ENCODE measurements at places on chromosomes 12 and 14.

DNA sequence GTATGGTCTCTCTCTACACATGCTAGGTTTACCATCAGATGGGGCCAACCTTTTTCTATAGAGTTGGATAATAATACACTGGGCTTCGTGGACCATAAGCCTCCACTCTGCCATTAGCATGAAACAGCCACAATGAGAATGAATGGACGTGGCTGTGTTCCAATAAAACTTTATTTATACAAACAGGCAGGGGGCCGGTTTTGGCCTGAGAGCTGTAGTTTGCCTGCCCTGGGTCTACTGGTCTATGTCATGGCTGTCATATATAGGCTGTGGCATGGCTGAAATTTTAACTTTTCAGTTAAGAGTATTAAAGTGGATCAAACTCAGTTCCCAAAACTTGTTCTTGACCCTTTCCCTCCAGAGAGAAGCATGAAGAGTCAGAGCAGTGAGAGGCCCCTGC lies 120.3 kb upstream of the MYL2 start:
- DNase-seq = no peak

DNA sequence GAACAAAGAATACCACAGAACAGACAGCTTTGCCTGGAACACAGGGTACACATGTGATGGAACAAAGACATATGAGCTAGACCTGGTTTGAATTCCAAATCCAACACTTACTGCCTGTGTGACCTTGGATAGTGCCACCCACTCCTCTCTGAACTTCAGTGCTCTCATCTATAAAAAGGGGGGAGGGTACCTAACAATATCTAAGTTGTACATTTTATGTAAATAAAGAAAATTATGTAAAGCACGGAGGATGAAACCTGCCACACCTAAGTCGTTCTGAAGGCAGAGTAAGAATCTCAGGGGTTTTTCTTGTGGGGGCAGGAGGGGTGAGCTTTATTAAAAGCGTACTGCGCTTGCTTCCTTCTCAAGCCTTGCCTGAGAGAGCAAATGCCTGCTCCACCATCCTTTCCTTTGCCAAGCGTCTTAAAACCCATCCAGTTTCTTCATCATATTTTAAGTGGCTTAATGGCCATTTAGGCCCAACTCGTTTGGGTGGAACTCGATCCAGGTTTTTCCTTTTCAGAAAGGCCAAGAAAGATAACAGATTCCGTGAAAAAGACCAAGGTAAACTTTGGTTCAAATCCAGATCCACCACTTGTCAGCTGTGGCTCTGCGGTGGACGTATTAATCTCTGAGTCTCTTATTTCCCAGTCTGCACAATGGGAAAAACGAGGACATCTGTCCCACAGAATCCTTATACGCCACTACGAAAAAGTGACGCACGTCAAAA lies 946 bp downstream of the DDX24 start:
- no peak for DNase-seq

GRCh38 chr12:22248571-22249115 lies 85.9 kb downstream of the ST8SIA1 start:
- no peak for DNase-seq

DNA sequence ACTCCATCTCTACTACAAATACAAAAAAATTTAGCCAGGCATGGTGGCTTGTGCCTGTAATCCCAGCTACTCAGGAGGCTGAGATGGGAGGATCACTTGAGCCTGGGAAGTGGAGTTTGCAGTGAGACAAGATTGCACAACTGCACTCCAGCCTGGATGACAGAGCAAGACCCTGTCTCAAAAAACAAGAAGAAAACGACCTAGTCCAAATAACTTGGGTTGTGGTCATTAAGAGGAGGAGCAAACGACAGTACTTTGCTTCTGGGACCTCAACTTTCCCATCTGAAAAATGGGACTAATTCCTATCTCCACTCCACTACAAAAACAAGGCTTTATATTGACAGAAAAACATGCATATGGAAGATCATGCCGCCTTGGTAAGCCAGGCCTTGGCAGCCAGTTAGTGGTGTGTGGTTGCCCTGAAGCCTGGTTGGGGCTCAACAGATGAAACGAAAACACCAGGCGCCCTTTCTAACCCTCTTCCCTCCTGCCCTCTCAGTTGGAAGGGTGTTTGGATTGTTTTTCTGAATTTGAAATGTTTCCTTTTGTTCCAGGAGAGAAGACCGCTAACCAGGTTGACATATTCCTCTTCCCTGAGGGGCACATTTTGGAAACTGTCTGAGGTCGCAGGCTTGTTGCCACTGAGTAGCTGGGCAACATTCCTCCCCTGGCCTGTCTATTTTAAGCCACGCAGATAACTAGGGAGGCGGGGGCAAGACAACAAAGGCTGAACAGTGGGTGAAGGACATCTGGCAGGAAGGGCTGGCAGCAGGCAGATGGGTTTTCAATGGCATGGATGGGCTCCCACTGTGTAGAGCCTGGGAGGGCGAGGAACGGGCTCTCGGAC lies 13.7 kb upstream of the VPS37B start:
- DNase-seq = no peak

GRCh38 chr12:124582108-124582424 lies 14.7 kb upstream of the NCOR2 start:
- no peak for DNase-seq

DNA sequence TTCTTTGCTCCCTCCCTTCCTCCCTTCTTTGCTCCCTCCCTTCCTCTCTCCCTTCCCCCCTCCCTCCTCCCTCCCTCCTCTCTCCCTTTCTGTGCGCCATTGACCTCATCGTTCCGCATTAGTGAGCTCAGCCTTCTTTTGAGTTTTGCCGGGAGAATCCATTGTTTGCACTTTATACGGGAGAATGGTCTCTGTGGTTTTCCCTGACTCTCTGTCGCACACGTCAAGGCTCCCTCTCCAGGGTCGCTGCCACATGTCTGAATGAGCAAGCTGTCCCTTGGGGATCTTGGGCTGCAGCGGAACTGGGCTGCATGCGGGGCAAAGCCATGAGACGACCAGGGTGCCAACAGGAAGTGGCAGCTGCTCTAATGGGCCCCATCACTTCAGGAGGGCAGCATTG lies 118.5 kb downstream of the GLT1D1 start:
- no peak for DNase-seq

DNA sequence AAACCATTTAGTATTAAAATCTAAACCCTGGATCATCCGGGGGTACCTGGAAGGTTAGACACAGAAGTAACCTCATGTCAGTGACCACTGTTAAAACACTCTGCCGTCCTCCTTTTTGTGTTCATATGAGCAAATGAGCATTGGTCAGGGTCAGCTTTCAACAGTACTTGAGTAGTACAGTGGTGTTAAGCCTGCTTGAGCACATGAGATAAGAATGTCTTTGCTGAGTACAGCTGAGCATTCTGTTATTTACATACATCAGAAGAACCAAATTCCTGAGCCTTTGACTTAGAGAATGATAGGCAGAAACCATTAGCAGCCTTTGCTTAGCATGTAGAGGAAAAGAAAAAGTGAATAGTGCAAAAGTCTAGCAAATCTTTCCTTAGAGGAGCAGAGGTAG lies 38.6 kb upstream of the LRTM2 start:
- DNase-seq = no peak

- no peak for DNase-seq
Measured at GRCh38 chr12:10247436-10248058, 34.9 kb downstream of the GABARAPL1 start.

- no peak for DNase-seq
Measured at GRCh38 chr14:41289025-41289424, 317.7 kb upstream of the LRFN5 start.

DNA sequence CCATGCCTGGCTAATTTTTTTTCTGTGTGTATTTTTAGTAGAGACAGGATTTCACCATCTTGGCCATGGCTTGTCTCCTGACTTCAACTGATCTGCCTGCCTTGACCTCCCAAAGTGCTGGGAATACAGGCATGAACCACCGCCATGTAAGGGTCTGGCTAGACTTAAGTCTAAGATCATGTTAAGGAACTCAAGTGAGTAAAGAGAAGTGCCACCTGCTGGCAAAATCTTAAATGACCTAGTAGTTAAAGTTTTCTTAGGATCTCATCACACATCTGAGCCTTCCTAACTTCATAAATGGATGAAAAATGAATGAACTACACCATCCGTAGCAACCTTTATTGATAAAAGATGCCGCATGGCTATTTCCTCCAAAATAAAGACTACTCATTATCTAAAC lies 1.7 kb upstream of the C12orf56 start:
- no peak for DNase-seq

- DNase-seq = no peak
Measured at GRCh38 chr14:95348395-95349080, 28.8 kb upstream of the CLMN start.

DNA sequence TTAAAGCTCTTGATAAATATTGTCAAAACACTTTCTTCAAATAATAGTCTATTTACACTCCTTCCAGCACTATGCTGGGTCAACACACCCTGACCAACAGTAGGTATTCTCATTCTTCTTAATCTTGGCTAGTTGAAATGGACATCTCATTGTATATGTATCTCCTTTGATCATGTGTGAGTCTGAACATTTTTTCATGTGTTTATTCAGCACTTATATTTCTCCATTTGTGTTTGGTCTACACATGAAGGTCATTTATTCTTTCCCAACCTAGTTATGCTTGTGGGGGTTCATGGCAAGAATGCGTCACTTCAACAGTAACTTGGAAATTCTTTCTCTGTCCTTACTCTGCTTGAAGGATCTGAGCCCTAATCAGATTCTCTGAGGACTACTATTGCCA lies 133.1 kb upstream of the ARID2 start:
- no peak for DNase-seq

DNA sequence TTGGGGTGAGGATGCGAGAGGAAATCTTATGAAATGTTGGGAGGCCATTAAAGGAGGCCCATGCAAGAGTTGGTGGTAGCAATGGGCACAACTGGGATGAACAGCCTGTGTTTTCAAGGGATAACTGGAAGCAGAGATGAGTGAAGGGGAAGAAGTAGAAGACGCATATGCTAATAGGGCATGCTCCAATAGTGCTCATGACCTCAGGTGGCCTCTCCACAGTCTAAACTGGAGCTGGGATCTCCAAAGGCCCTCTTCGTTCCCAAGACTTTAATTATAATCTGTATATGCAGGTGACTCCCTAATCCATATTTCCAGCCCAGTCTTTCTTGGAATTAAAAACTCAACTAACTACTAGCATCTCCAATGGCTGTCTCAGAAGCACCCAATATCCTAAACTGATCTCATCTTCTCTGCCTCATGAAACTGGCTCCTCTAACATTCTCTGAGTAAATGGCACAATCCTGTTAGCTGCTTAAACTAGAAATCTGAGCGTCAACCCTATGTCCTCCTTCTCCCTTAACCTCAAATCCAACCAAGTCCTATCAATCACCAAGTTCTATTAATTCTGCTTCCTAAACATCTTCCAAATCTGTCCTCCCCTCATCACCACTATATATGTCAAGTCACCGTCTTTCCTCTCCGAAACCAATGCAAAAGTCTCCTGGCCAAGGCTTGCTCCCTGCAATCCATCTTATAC lies 2.8 kb upstream of the AJUBA start:
- no peak for DNase-seq

GRCh38 chr12:89733579-89734201 lies 25.1 kb upstream of the ATP2B1 start:
- no peak for DNase-seq

DNA sequence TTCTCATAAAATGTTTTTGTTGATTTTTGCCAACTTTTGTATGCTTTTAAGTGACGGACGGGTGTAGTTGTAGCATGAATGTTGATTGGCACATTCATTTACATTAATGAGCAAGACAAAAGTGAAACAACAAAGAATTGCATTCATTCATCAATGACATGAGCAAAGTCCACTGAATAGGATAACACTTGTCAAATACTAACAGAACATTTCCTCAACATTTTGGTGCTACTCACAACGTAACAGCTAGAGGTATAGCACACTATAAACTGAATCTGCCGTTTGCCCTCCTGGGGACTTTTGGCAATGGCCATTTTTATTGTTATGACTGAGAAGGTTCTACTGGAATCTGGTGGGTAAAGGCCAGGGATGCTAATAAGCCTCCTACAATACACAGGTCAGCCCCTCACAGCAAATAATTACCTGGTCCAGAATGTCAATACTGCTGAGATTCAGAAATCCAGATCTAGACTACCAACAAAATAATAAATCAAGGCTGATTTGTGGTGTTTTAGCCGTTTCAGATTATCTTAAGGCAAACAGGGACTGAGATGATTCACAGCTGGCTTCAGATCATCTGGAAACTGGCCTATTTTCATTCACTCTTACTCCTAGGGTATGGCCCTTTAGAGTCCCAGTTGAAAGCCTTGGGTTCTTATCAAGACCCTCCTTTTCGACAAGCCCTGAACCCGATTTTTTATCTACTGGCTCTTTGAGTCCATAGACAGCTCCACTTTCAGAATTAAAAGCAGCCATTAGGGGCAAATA lies 22.5 kb upstream of the CDKN3 start:
- DNase-seq = no peak

DNA sequence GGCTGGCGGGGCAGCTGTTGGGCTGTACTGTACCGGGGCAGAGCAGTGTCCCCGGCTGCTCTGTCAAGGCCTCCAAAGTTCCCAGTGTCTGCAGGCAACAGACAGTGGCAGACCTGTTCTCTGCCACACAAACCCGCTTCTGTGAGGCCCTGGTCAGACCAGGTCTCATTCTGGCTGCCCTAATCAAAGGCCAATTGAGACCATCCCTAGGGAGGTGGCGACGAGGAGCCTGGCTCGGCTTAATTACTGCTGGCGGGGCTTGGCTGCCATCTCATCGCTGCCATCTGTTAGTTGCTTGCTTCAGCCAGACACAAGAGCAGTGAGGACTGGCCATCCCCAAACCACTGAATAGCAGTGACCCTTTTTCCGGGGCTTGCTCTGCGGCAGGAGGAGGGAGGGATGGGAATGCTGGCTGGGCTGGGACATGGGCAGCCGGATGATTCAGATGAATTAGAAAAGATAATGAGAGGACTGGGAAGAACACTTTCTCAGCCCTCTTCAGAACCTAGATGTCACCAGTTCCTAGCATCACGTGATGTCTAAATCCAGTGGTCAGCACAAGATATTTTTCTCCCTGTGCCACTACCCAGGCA lies 24.5 kb downstream of the ERG28 start:
- DNase-seq = no peak

DNA sequence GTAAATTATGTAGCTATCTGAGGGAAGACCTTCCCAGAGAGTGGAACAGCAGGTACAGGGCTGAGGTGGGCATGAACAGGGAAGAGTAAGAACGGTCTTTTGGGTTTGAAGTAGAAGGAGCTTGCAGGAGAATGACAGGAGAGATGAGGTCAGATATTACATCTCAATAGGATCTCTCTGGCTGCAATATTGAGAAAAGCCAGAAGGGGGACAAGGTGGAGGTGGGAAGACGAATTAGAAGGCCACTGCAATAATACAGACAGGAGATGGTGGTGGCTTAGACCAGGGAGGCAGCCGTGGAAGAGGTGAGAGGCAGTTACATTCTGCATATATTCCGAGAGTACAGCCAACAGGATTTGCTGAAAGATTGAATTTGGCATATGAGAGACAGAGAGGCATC lies 310.2 kb downstream of the APAF1 start:
- no peak for DNase-seq

GRCh38 chr12:62562846-62563245 lies 96.2 kb downstream of the MON2 start:
- no peak for DNase-seq

DNA sequence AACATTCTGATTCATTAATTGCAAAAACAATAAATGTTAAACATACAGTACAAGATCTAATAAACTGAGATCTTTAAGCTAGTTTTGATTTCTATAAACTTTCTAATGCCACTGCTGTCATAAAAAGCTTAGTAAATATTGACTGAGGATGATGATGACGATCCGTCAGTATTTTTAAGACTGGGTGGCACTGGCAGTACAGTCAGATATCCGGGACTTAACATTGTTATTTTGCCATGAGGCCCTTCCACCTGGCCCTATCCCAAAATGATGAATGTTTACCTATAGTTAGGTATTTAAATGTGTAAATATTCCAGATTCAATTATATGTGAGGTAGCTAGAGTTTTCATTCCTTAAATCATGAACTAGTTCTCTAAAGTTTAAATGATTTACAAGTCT lies 158.5 kb downstream of the FOXA1 start:
- DNase-seq = no peak
